ENCODE measurements at places on chromosomes 1 and 21.

DNA sequence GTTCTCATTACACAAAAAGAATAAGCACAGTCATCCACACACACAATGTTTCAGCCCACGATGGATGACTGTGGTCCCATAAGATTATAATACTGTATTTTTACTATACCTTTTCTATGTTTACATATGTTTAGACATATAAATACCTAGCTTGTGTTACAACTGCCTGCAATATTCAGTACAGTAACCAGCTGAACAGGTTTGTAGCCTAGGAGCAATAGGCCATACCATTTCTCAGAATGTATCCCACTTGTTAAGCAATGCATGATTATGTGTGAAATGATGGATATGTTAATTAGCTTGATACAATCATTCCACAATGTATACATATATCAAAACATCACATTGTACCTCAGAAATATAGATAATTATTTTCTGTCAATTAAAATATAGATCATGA, 33.2 kb upstream of the SAMD13 start:
- DNase-seq = no peak

DNA sequence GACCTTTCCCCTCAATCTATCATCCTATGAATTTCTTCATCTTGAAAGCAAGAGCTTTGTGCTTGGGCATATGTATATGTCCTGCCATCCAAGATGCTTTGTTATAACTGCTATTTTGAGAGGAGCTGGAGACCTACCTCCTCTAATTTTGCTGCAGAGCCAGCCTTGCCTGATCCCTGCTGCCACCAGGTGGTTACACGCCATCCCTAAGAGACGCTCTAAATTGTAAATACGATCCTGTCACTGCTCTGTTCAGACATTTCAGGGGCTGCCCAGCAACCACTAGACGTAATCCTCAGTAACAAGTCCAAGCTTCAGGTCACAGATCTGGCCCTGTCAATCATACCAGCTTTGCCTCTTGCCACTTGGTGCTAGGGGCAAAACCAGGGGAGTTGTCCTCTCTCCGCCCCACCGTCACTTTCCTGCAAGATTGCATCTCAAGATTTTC, 32.9 kb downstream of the GPA33 start:
- peak; percentile 77 for DNase-seq

DNA sequence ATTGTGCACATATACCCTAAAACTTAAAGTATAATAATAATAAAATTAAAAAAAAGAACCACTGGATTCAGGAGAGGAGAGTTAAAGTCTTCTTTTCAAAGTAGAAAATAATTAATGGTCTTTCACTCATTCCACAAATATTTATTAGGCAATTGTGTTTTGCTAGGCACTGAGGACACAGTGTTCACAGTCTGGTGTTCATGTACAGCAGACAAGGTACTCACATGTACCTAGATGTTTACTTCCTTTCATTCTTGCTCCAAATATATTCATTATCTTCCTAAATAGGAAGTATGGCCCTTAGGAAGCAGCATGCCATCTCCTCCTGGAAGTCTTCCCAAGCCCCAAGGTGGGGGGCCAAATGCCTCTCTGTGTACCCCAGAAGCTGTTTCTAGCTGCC, 265.0 kb downstream of the NPHP4 start:
- no peak for DNase-seq

GRCh38 chr1:238664139-238664538, 722.2 kb upstream of the CHRM3 start:
- no peak for DNase-seq

DNA sequence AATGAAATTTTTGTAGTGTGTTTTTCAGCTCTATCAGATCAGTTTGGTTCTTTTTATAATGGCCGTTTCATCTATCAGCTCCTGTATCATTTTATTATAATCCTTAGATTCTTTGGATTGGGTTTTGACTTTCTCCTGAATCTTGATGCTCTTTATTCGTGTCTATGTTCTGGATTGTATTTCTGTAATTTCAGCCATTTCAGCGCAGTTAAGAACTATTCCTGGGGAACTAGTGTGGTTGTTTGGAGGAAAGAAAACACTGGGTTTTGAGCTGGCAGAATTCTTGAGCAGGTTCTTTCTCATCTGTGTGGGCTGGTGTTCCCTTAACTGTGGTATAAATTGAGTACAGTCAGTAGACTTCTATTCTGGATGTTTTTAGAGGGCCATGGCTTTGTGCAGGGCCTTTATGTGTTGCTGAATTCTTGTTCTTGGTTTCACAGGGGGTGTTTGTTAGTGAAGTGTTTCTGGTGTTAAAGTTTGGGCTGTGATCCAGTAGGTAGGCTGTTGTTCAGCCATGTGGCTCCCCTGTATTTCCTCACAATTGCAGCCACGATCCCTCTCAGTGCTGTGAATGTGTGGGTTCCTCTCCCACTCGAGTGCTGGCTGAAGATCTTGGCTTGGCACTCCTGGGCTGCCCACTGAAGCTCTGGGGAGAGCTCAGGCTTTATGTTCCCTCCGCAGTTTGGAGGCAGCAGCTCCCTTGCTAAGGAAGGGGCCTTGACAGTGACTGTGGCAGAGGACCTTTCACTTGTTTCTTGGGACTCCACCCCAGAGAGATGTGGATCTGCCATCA, 56.0 kb upstream of the CCDC190 start:
- DNase-seq = no peak

- no peak for DNase-seq
Observed at GRCh38 chr21:46050668-46051378, 47.1 kb upstream of the COL6A2 start.

- no peak for DNase-seq
Observed at GRCh38 chr1:73197972-73198371, 915.6 kb upstream of the NEGR1 start.

- DNase-seq = no peak
Observed at GRCh38 chr1:230163205-230163604, 96.2 kb downstream of the GALNT2 start.

DNA sequence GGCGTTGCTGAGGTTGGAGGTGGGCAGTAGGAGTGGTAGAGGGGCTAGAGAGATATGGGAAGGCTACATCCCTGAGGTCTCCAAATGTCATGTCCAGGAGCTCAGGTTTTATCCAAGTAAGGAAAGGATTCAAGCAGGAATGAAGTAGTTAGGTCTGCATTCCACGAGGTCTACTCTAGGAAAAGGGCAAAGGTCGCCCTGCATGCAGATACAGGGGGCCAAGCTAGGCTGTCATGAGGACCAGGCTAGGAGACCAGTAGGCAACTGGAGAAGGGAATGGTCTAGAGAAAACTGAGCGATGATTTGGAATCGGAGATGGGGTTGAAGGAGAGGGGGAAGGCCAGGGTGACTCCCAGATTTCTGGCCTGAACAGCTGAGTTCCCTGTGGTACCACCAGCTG, 48.7 kb downstream of the IRF2BP2 start:
- no peak for DNase-seq

GRCh38 chr1:162982364-162982763, 86.8 kb upstream of the RGS4 start:
- DNase-seq = no peak

GRCh38 chr1:231286603-231287002, 45.6 kb downstream of the GNPAT start:
- no peak for DNase-seq

- no peak for DNase-seq
Observed at GRCh38 chr1:71780681-71781080, 501.7 kb downstream of the NEGR1 start.

DNA sequence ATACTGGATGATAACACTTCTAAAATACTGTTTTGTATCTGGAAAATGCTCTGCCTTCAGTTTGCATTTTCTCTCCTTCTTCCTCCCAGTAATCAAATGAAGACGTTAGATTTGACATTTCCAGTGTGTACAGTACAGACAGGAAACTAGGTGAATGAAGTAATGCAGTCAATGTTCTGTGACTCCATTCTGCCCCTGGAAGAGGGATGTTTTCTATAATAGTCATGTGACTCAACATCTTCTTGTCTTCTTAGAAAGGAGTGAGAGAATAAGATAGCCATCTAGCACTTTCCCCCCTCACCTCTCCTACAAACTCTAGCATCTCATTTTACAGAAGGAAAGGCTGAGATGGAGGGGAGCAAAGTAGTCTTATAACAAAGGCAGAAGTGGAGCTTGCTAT, 77.6 kb downstream of the DDR2 start:
- no peak for DNase-seq

- no peak for DNase-seq
Observed at GRCh38 chr1:209627027-209627731, 25.0 kb downstream of the LAMB3 start.

DNA sequence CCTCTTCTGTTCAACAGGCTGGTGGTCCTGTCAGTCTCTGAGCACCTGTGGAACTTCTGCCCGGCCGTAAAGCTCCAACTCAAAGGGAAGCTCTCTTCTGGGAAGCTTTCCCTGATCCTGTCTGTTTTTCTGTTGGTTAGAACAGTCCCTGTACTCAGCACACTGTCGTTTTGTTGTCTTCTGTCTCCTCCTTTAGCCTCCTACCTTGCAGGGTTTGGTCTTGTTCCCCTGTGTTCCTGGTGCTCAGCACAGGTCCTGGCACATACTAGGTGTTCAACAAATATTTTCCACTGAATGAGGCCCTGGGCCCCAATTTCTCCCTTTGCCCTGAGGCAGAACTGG, 328 bp upstream of the KDF1 start:
- no peak for DNase-seq

DNA sequence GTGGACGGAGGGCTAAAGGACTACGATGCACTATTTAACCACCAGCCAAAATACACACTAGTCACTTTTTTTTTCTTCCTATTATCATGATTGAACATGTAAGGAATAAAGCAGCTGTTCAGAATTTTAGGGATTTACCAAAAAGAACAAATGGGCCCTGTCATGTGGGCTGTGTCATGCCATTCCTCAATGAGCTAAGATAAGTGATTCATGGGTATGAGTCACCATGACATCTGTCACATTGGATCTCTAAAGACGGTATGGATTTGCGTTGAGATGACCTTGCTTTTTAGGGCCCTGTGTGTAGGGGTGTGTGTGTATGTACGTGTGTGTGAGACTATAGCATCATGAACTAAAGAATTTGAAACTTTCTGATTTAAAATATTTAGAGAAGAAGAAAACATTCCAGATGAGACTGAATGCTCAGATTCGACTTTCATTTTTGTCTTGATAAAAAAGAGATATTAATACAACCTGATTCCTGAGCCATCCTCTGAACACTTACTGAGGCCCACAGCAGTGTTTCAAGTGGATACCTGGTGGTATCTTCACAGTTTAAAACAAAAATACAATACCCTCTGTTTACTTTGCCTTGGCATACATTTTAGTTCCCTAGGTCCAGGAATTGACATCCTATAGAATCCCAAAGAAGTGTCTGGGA, 246.1 kb upstream of the DUSP10 start:
- DNase-seq = peak; percentile 81

DNA sequence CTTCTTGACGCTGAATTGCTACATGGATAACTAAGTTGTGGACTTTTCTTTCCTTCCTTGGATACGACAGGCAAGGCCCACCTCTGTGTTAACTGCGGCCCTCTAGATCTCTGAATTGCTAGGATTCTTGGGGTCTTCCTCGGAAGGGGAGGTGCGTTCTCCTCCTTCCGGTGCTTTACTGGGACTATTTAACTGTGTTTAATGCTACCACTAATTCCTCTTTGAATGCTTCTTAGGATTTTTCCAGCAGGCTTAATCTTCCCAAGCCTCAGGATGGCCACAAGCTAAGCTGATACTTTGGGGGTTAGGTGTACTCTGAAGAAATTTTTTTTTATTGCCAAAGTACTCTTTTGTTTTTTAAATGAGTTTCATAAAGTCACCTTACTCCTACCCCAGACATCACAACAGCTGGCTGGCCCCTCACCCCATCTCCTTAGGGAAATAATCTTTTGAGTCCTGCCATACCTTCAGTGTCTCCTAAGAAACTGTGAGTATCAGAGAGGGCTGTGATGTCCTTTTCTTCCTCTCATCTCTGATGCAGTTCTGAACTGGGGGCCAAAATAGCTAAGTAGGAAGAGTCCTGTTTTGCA, 21.4 kb downstream of the KIRREL1 start:
- no peak for DNase-seq

GRCh38 chr1:185139246-185139645, 17.5 kb downstream of the TRMT1L start:
- no peak for DNase-seq

DNA sequence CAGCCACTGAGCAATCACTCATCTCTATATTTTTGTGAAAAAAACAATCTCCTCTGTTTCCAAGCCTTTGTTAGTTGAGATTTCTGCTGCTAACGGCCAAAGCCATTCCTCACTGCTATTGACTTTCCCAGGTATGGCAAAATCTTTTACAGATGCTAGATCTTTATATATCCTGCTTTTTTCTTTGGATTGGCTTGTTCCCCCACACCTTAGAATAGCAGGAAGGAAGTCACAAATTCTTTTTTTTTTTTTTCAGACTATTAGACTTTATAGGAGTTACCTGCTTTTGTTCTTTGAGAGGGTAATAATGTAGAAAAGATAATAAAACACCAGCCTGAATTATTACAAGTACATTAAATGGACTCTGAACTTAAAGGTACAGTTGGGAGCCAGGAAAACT, 24.2 kb downstream of the SYF2 start:
- no peak for DNase-seq

All from M059J (cell line).